ENCODE measurements at places on chromosomes 16 and 17.

GRCh38 chr17:18937981-18938691 is 13.8 kb upstream of the SLC5A10 start:
- DNase-seq = no peak

GRCh38 chr17:70608193-70608592 is 438.9 kb downstream of the KCNJ2 start:
- DNase-seq = no peak

- DNase-seq = no peak
Observed at GRCh38 chr17:77424585-77425344, 284.0 kb downstream of the SEC14L1 start.

GRCh38 chr17:55453839-55454557 is 32.4 kb upstream of the MMD start:
- no peak for DNase-seq

DNA sequence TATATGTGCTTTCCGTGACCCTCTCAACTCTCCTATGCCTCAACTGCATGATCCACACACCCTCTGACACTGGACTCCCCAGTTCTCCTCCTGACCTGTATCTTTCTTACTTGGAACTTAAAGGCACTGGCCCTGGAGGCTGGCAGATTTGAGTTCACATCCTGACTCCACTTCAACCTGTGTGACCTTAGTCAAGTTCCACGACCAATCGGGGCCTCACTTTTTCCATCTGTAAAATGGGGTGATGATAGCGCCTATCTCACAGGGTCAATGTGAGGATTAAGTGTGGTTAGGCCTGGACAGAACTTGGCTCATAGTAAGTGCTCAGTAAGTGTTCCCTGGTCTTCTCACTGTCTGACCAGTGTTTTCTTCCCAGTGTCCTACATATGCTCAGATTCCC is 25.1 kb downstream of the MARF1 start:
- no peak for DNase-seq

DNA sequence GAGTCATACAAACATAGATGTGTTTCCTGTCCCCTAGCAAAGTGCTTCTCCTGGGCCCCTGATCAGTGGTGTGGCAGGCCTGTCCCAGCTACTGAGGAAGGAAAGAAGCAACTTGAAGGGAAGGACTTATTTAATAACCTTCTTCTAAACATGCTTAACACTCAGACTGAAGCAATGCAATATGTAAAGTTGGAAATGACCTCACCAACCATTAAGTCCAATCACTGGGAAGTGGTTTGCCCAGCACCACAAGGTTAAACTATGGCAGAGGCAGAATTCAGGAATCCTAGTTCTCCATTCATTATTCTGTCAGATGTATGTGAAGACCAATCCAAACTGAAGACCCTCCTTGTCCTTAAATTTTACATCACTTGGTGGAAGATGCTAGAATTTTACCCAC is 39.1 kb downstream of the CENPV start:
- DNase-seq = no peak

DNA sequence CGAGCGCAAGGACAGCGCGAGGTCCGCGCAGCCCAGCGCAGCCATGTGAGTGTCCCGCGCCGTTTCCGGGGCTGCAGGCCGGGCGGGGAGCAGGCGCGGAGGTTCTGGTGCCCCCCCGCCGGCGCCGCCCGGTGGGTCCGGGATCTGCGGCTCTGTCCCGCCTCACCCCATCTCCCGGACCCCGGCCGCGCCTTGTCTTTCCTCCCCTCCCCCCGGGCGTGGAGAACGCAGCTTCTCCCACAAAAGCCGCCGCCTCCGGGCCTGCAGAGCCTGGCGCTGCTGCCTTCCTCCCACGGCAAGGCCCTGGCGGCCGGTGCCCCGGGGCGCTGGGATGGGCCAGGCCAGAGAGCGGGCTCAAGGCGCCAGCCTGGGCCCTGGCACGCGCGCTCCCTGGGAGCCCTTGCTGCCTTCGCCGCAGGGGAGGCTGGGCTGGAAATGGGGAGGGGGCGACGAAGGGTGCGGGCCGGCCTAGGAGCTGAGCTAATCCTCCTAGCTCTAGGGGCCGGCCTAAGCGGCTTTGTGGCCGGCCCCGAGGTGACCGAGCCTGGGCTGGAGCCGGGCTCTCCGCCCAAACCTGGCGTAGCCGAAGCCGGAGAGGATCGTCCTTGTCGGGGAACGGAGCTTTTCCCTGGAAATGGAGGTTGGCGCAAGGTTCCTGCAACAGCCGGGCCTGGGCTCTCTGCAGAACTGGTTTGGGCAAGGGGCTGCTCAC is 397 bp downstream of the RIPOR1 start:
- no peak for DNase-seq

DNA sequence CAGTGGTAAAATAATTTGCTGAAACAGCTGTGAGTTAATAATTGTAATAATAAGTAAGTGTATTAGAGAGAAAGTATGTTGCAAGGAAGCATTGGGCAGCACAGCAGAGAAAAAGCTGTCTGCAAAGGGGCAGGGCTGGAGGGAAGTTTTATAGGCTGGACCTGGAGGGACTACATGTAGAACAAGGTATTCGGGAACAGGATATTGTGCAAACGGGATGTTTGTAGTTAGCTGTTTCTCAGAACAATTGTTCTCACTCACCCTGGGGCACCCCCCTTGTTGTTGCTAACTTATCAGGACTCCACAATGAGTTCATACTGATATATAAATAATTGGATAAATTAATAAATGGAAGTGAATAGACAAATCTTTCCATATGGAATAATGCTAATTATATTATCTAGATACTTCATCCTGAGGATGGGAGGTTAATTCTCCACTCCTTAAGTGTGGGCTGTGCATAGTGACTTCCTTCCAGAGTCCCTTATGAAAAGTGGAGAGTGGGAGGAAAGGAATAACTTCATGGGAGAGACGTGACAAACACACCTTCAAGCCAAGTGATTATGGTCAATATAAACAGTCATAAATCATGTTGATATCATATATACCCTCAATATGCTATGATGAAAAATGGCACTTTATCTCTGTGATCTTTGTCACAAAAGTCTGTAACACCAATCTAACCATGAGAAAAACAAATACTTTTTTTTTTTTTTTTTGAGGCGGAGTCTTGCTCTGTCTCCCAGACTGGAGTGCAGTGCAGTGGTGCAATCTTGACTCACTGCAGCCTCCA is 85.4 kb downstream of the PPM1E start:
- no peak for DNase-seq

DNA sequence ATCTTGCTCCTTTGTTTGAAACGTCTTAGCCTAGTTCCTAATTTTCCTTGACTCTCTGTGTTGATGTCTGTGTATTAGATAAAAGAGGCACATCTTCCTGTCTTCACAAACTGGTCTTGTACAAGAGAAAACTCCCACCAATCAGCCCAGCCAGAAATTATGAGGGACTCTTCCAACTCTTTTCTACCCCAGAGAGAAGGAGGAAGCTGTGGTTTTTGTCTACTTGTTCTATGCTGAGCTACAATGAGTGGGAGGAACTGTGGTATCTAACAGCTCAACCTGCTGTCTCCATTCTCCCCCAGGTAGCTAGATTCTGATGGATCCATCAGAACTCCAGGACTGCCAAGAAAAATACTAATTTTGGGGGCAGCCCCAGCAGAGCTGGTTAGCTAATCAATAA is 392.5 kb downstream of the HS3ST3B1 start:
- DNase-seq = no peak

- no peak for DNase-seq
Observed at GRCh38 chr17:70525961-70526360, 356.6 kb downstream of the KCNJ2 start.

- peak; percentile 8 for DNase-seq
Observed at GRCh38 chr16:77353587-77354263, 81.1 kb downstream of the ADAMTS18 start.

DNA sequence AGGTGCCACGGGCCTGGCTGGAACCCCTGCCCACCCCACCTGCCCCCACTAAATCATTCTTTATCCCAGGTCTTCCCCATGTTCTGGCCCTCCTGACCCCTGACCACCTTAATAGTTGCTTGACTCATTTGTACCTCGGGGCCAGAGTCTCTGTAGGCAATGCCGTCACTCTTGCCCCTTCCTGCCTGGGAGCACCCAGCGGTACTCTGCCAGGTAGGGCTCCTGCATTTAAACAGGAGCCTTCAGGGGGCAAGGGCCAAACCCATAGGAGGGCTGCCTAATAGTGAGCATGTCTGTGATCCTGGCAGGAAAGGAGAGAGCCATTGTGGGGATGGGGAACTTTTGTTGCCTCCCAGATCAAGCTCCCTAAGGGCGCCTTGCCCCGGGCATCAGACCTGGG is 8.8 kb upstream of the ITGA3 start:
- no peak for DNase-seq

DNA sequence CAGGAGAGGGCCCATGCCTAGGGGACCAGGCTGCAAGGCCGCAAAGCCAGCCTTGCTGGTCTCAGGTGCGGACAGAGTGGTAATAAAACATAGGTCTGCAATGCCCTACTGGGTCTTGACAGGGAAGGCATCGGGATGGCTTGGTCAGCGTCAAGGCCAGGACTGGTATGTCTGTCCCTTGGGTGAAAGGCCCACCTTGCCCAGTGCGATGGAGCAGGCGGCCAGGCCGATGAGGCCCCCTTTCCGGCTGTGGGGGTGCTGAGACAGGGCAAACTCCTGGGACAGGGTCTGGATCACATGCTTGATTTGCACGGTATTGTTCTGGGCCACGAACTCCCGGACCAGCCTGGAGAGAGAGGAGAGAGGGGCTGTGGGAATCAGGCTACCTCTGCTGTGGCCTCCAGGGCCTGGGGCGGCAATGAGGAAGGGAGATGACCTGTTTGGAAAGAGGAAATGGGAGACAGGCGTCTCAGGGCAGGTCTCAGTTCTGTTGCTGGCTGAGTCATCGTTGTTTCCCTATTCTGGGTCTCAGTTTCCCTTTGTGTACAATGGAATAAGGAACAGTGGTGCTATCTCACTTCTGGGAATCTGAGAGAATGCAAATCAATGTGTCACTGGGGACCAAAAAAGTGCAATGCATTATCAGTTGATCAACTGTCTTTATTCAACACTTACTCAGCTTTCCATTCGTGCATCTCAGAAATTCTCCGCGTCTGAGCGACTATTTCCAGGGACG is 14.8 kb downstream of the VAC14 start:
- no peak for DNase-seq

DNA sequence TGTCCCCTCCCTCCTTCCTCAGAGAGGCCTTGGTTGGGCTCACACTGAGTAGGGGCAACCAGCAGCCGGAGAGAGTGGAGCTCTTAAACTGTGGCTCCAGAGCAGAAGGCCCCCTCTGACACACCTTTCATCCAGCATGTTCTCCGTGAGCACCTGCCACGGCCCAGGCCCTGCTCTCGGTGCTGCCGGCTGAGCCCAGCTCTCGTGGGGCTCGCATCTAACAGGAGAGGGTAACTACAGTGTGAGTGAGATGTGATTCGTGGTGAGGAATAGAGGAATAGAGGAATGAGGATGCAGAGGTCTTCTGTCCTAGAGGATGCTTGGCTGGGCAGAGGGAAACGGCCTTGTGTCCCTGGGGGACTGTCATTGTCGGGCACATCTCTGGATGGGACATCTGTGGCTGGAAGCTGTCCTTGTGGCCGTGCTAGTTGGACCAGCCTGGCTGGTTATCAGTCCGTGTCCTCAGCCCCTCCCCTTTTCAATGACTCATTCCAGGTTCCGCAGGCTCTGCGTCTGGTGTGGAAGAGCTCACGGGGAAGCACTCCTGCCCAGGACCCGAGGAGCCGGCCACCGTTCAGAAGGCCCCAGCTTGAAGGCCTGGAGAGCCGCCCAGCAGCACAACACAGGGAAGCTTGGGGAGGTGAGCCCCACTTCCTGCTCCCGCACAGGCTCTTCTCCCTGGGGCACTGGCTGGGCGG is 11.9 kb upstream of the DNASE1 start:
- peak; percentile 85 for DNase-seq

- no peak for DNase-seq
Observed at GRCh38 chr17:71444078-71444477, 676.7 kb upstream of the SOX9 start.

GRCh38 chr17:79862771-79863440 is 23.7 kb upstream of the CBX4 start:
- DNase-seq = no peak

DNA sequence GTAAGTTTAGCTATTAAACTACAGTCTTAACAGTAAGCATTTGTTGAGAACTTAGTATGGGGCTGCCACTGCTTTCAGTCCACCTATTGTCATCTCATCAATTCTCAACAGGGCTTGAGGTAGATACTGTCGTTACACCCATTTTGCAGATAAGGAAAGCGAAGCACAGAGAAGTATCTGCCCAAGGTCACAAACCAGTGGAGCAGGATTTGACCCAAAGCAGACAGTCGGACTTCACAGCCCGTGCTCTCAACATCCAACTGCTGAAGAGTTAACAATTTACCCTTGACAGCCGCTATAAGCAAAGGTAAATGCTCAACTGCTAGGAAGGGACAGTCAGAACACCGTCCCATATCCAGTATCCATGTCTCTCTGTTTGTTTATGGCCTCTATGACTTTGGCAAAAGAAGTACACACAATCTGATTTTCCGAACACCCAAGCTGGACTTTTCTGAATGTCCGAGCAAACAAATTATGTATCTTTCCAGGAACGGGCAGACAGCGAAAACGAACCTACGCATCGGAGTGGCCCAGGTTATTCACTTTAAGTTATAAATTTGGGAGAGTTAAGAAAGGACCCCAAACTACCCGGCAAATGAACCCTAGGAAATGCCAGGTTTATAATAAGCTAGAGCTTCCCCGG is 1.2 kb downstream of the SIAH1 start:
- peak; percentile 65 for DNase-seq

GRCh38 chr17:78629436-78629995 is 52.3 kb upstream of the DNAH17 start:
- DNase-seq = no peak

DNA sequence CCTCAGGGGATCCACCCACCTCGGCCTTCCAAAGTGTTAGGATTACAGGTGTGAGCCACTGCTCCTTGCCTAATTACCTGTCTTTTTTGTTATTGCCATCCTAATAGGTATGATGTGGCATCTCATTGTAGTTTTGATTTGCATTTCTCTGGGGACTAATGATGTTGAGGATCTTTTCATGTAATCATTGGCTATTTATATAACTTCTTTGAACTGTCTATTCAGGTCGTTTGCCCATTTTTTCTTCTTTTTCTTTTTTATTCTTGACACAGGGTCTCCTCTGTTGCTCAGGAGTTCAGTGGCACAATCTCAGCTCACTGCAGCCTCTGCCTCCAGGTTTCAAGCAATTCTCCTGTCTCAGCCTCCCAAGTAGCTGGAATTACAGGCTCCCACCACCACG is 1.3 kb upstream of the TGFB1I1 start:
- no peak for DNase-seq

DNA sequence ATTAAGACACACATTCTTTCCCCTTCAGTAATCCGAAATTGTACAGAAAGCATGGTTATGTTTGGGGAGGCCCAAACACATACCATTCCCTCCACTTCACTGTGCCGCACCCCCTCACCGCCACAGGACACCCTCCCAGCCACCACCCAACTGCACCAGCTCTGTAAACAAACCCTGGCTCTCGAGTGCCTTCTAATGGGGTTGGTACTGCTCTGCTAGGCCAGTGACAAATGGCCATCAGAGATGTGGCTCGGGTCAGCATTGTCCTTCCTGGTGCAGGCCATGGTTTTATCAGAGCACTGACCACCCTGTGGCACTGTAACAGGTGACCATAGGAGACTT is 24.0 kb upstream of the SREBF1 start:
- DNase-seq = no peak

GRCh38 chr17:71184716-71185115 is 936.1 kb upstream of the SOX9 start:
- no peak for DNase-seq

GRCh38 chr17:4818276-4818675 is 11.3 kb downstream of the PLD2 start:
- no peak for DNase-seq

Measured in LNCaP clone FGC (cell line).